Panc1 (cell line): ENCODE measurements at places on chromosomes 6 and 20.
A peak's percentile ranks its signal among the peaks of the same experiment; 100 is the strongest.

DNA sequence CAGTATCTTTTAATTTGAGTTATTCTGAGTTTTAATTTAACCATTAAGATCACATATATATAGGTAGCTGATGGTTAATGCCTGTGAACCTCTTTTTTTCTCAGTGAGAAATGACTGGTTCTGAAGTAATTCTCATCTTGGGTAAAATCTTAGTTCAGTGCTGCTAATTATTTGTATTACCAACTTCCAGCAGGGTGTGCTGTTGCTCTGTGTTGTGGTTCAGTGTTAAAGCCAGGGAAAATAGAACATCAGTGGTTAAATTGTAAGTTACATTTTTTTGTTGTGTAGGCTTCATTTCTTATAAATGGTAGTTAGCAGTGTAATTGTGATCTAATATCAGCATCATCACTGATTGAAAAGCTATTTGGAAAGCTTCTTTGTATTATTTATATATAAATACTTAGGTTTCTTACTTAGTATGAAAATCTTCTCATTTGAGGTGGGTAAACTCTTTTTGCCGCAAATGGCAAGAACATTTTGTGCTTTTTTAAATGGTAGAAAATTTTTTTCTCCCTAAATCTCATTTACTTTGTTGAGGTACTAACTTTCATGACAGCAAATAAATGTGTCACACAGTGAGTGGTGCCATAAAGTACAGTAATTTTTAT lies 43.7 kb downstream of the CDC5L start:
- DNase-seq, result no peak

DNA sequence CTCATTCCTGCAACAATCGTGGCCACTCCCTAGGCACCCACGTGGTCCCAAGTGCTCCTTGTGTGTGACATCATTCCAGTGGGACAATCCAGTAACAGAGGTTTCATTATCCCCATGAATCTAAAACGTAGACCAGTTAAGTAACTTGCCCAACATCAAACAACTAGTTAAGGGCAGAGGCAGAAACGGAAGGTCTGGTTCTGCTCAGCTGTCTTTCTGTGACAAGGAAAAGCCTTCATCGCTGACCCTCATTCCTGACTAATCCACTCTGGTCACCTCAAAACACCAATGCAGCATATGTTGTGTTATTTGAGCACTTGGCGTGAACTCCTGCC lies 261.4 kb upstream of the JARID2 start:
- DNase-seq, result no peak

GRCh38 chr6:12160326-12160725 lies 129.8 kb upstream of the EDN1 start:
- no peak for DNase-seq

DNA sequence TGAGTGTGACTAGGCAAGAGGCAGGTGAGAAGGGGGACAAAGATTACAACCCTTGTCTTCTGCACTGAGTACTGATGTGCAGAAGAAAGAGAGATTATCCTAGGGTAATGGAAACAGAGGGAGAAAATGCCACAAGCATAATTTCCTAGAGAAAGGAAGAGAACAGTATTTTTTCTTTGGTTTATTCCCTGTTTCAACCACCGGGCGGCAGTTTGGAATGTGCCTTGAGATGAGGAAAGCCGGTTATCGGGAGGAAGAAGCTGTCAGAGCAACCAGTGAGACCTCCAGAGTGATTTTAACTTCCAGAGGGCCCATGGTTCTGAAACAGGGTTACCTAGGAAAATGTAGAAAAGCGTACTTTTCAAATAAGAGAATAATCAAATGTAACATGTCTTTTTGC lies 121.4 kb downstream of the REV3L start:
- DNase-seq, result peak; percentile 17

GRCh38 chr20:1535420-1536175 lies 21.9 kb downstream of the SIRPD start:
- DNase-seq, result no peak

GRCh38 chr6:140252099-140252498 lies 877.7 kb upstream of the CITED2 start:
- DNase-seq, result no peak

- DNase-seq, result no peak
These were observed 129.1 kb downstream of the IMPG1 start for GRCh38 chr6:75943381-75943780.

- no peak for DNase-seq
These were observed 36.4 kb upstream of the SASH1 start for GRCh38 chr6:148306286-148306685.

DNA sequence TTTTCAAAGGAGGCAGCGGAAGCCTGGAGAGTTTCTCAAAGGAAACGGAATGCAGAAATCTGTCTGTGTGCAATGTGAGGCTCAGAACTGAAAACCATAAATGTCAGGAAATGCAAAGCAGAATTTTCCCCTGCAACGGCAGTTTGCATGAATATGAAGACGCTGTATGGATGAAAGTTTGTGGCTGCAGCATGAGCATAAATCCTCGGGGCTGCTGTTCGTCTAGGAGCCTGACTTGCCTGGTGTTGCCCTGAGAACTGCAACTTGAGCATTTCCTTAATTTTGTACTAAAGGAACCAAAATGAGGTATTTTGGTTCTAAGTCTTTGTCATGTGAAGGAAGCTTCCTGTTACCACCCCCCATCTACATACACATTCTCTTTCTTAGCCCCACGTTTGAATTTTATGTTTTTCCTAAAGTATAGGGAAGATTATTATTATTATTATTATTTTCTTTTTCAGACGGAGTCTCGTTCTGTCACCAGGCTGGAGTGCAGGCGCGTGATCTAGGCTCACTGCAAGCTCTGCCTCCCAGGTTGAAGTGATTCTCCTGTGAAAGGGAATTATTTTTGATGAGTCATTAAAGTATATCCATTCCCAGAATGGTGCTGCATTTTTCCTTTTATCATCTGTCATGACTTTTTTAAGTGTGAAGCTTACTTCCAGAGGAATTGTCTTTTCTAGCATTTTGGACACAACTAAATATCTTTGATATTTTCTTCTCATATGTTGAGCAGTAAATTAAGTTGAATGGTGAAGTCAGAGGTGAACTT lies 33.1 kb downstream of the MTHFD1L start:
- no peak for DNase-seq

- no peak for DNase-seq
These were observed 66.4 kb downstream of the PLEKHG1 start for GRCh38 chr6:150666071-150666470.

DNA sequence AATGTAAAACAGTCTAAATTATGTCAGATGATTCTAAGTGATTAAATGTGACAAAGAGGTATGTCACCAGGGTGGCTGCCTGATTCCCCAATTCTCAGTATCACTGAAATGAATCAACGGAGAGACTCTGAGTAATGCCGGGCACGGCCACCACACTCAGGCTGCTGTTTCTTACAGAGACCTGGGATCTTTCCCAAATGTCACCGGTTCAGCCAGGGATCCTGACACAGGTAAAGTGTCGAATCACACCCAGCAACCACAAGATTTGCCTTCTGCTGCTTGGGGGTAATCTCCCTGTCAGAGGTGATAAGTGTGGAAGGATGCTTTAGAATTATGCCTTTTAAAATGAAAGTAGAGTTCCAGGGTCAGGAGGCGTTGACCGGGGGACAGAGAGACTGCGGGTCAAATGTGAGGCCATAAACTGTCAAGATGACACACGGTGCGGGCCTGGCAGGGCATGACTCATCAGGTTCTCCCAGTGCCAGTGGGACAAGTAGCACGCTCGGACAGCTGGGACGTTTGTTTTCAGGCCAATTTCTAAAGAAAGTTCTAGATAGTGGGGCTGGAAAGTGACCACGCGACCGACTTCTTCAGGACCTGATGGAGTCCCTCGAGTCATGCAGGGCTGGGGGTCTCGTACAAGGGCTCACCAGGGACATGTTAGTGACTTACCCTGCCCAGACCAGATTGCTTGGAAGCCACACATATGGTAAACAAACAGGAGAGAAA lies 48.9 kb downstream of the PRDM1 start:
- peak; percentile 43 for DNase-seq

DNA sequence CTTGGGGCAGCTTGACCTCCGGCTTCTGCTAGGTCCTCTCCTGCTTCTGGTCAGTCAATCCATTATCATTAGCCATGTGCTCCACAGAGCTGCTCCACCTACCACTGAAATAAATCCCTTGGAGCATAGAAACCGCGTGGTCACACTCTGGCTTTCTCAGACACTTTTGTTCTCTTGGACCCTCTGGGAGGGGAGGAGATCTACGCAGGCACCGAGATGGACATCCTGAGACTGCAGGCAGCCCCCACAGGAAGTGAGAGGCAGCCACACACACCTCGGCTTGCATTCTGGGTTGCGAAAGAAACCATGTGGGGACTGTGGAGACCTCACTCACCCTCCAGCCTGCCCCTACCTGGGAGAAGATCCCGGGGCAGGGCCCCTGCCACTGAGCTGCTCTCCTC lies 79.5 kb downstream of the FYN start:
- no peak for DNase-seq

- no peak for DNase-seq
These were observed 13.5 kb upstream of the PNRC1 start for GRCh38 chr6:89066940-89067646.

DNA sequence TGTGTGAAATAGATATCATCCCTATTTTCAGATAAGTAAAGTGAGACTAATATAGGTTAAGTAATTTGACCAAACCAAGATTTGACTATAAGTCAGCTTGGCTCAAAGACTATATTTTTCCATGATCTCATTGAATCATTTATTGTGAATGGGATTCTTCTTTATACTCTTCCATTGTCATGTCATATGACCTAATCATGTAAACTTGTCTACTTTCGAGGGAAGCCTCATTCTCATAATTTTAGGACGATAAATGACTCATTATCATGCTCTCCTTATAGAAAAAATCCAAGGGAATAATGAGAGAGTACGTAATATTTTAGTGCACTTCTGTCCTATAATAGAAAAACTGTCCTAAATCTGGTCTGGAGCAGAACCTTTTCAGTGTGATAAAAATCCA lies 40.9 kb upstream of the CCN6 start:
- no peak for DNase-seq

- no peak for DNase-seq
These were observed 38.0 kb downstream of the SLC9A8 start for GRCh38 chr20:49850463-49851230.

GRCh38 chr6:117200067-117200466 lies 65.3 kb upstream of the VGLL2 start:
- no peak for DNase-seq

DNA sequence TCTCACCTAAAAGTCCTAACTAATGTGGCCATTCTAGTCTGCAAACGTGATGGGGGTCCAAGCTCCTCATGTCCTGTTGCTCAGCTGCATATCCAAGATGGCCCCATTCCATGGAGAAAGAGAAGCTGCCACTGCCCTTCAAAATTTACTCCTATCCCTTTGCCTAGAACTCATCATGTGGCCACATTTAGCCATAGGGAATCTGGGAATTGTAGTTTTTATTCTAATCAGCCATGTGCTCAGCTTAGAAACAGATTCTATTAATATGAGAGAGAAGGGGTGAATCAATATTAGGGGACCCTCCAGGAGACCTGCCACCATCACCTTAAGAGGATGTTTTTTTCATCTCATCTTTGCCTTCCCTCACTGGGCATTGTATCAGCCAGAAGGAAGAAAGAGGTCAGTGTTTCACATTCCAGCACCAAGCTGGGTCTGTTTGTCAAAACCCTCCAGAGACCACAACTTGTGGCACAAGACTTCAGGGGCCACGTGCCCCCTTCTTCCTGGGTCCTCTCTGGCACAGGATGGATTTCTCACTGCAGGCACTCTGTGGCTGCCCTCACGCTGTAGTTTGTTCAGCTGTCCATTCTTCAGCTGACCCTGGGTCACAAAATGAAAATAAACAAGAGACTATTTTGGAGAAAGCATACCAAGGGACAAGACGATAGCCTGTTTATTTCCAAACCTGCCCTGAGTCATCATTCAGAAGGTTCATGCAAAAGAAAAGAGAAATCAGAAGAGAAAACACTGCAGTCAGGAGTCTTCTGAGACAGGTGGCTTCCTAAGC lies 172.0 kb downstream of the EYA2 start:
- no peak for DNase-seq

- no peak for DNase-seq
These were observed 68.7 kb downstream of the TOX2 start for GRCh38 chr20:43983359-43983758.

DNA sequence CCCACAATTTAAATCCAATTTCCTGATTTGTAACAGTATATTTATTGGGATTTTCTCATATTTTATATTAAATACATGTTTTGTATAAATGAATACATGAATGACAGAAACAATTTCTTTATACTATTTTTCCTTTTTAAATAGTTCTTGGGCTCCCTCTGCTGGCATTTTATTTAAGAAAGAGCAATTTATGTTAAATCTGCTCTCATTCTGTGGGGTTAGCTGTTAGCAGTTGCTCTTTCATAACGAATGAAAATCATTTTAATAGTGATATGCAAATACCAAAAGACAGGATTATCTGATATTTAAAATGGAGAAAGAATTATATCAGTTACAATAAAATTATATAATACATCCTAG lies 118.3 kb downstream of the RALGAPA2 start:
- DNase-seq, result no peak

- no peak for DNase-seq
These were observed 21.9 kb downstream of the SLC12A5 start for GRCh38 chr20:46050885-46051284.

DNA sequence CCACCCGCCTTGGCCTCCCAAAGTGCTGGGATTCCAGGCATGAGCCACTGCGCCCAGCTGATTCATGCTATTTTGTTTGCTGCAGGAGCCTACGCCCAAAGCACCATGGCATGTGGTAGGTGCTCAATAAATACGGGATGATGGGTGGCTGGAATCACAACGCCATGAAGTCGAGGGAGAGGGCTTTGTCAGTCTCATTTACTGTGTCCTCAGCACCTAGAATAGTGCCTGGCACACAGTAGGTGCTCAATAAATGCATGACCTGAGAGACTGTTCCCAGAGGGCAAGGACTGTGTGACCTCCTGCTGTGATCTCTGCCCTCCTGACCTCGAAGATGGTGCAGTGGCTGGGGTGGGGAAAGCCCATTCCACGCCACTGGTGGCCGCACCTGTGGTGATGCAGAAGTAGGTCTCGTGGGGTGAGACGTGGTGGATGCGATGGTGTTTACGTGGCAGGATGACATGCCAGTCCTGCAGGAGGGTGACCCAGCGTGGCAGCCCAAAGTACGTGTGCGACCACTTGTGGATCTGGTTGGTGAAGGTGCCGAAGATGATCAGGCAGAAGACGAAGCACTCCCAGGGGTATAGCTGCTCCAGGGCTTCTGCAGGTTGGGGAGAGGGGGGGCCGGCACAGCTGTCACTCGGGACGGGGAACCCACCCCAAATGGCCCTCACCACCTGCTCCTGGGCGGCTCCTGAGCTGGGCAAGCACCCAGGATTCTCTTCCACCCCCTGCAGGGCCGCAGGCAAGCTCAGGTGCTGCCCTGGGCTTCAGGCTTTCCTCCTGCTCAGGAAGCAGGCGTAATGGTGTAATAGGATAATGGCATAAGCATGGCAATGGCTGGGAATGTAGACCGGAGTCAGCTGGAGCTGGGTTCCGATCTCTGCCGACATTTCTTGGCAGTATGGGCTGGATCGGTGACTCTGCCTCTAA lies 14.9 kb upstream of the UBE2V1 start:
- DNase-seq, result no peak

- no peak for DNase-seq
These were observed 14.6 kb downstream of the DST start for GRCh38 chr6:56628105-56628504.
